ENCODE measurements at places on chromosomes 5 and 9. TPM values are rescaled to one million over a fixed set of nuclear protein-coding genes. Genes with fewer than 3 reads are reported as not detected.

DNA sequence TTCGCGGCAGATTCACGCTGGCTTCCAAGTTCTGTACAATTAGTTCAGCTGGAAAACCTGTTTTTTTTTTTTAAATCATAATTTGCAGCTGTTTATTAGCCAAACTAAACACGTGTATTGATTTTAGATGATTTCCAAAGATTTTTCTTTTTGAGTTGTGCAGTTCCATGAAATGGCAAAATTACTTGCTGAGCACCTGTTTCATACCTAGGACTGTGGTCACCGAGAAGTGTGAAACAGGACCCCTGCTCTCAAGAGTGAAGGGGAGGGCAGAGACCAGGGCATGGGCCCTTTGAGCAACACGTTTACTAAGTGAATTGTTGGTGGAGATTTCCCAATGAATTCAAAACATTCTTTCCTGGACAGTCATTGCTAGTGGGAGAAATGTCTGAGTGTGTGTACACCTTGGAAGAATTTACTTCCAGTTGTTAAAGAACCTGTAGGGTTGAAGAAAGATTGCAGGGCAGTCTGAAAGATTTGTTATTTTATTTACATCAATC, 688 bp downstream of the SNX24 start:
- DNase-seq, result no peak
- H3K36me3 ChIP-seq, result no peaks in the 10 kb centered on the region
- peak overlapping the region; percentile 62 for H3K27ac ChIP-seq
- peak overlapping the region; percentile 82 for H3K4me3 ChIP-seq
- H3K4me1 ChIP-seq, result peaks cover 20% of the 10 kb centered on the region
- H3K27me3 ChIP-seq, result no peaks in the 10 kb centered on the region

DNA sequence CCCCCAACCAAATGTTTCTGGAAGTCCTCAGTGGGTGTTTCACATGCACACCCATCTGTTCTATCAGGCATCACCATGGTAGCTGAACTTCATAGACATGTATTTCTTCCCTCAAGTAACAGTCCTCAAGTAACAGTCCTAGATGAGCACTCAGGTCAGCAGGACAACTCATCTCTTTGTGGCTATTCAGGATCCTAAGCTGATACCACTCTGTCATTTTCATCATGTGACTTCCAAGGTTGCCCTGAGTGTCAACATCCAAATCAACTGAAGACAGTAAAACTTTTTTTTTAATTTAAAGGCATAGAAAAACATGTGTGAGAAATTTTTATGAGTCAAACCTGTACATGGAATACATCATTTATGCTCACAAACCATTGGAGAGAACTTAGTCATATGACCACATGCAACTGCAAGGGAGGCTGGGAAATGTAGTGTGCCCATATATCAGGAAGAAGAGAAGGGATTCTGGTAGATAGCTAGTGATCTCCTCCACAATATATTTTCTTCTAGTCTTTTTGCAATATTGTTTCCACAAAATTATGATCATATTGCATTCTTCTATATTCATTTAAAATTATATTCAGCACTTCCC, 64.2 kb upstream of the FST start:
- H3K27ac ChIP-seq, result no peak overlapping the region
- no peaks in the 10 kb centered on the region for H3K36me3 ChIP-seq
- no peak for DNase-seq
- H3K4me1 ChIP-seq, result no peaks in the 10 kb centered on the region
- no peaks in the 10 kb centered on the region for H3K27me3 ChIP-seq

- no peak for DNase-seq
- peaks cover 85% of the 10 kb centered on the region for H3K4me1 ChIP-seq
- H3K27ac ChIP-seq, result peak overlapping the region; percentile 97
- H3K36me3 ChIP-seq, result peaks cover 51% of the 10 kb centered on the region
These were observed 4.1 kb downstream of the AKNA start for GRCh38 chr9:114383521-114384231.

DNA sequence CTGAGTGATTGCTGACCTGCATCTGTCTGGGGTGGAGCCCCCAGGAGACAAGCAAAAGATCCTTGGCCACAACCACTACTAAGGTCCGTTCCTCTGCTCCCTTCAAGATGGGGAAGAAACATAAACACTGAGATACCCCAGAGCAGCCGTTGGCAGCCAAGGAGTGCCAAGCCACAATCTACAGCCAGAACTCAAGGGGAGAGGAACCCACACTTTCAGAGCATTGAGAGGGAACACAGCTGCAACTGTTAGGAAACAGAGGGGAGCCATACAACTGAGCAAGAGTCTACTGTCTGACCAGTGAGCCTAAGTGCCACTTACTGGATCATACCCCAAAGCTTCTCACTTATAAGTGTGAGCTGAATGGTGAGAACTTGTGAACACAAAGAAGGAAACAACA, 44.6 kb upstream of the ADRB2 start:
- DNase-seq, result no peak
- no peaks in the 10 kb centered on the region for H3K27me3 ChIP-seq
- no peaks in the 10 kb centered on the region for H3K36me3 ChIP-seq
- H3K4me1 ChIP-seq, result no peaks in the 10 kb centered on the region

- no peaks in the 10 kb centered on the region for H3K4me1 ChIP-seq
- no peak for DNase-seq
- no peak overlapping the region for H3K4me3 ChIP-seq
These were observed 51.0 kb upstream of the DPYSL3 start for GRCh38 chr5:147560718-147561331.

DNA sequence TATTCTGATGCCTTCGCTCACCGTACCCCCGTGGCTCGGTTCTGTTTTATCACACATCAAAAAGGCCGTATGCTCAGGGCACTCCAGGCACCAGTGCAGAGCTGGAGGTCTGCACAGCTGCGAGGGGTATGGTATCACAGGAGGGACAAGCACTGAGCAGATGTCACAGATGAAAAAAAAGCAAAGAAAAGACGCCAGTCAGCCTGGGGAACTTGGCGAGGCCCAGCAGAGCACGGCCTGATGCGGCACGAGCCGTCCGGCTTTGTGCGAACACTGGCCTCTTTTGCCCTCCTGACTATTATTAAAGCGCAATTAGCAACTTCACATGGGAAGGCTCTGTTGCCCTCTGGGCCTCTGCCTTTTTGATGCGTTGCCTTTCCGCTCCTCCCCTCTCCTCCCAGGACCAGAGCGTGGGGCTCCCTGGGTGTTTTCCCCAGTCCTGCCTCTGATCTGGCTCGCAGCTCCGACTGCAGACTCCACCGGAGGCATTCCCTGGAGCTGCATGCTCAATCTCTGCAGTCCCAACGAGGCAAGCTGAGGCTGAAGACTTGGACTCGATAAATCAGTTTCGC, 44.4 kb downstream of the AK8 start:
- H3K27me3 ChIP-seq, result no peaks in the 10 kb centered on the region
- no peak overlapping the region for H3K27ac ChIP-seq
- no peaks in the 10 kb centered on the region for H3K4me1 ChIP-seq
- no peaks in the 10 kb centered on the region for H3K36me3 ChIP-seq
- no peak overlapping the region for H3K4me3 ChIP-seq

Gene ANKDD1B
- not detected for total RNA-seq

All from CD4-positive, alpha-beta T cell (primary cell).